ENCODE measurements at places on chromosomes 2 and 18. TPM values are rescaled to one million over a fixed set of nuclear protein-coding genes. Genes with fewer than 3 reads are reported as not detected.

GRCh38 chr2:217877866-217878265 lies 124.9 kb downstream of the TNS1 start:
- DNase-seq: no peak
- H3K36me3 ChIP-seq: no peaks in the 10 kb centered on the region
- no peaks in the 10 kb centered on the region for H3K27me3 ChIP-seq
- H3K4me1 ChIP-seq: no peaks in the 10 kb centered on the region
- no peak overlapping the region for H3K27ac ChIP-seq
- no peak overlapping the region for H3K4me3 ChIP-seq

- H3K27ac ChIP-seq: no peak overlapping the region
- H3K4me3 ChIP-seq: no peak overlapping the region
- H3K36me3 ChIP-seq: no peaks in the 10 kb centered on the region
- no peak for DNase-seq
These were observed 432.1 kb upstream of the DCC start for GRCh38 chr18:51907687-51908597.

DNA sequence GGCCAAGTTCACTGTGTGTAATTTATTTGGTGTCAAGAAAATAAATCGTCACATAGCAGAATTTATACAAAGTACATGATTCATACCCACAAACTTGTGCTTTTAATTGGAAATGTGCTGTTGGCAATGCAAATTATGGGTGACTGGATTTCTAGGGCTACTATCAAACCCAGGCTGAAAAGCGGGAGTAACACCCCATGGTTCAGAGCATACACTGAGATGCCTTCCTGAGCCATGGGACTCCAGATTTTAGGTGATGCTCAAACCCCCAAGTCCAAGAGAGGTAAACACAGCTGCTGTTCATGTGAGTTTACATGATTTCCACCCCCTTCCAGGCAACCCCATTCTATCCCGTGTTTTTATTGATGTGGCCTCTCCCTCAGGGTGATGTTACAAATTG lies 565.9 kb upstream of the ID2 start:
- H3K36me3 ChIP-seq: no peaks in the 10 kb centered on the region
- no peak overlapping the region for H3K4me3 ChIP-seq
- H3K27ac ChIP-seq: no peak overlapping the region
- DNase-seq: no peak
- H3K27me3 ChIP-seq: no peaks in the 10 kb centered on the region

DNA sequence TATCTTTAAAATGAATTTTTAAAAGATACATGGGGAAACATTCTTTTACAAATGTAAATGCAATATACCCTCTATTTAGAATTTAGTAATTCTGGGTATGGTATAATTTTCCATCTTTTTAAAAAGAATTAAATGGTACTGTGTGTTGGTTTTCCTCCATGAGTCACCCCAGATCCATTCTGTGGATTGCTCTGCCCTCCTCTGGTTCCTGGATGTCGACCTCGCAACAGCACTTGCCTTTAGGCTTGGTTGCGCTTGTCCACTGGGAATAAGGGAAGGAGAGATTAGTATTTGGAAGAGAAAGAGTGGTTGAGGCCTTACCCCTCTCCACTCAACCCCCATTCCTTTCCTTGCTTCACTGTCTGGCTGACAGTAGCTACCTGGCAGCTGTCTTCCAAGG lies 90.4 kb downstream of the FTCDNL1 start:
- no peak for DNase-seq
- H3K4me1 ChIP-seq: no peaks in the 10 kb centered on the region
- H3K27ac ChIP-seq: no peak overlapping the region
- H3K27me3 ChIP-seq: no peaks in the 10 kb centered on the region

DNA sequence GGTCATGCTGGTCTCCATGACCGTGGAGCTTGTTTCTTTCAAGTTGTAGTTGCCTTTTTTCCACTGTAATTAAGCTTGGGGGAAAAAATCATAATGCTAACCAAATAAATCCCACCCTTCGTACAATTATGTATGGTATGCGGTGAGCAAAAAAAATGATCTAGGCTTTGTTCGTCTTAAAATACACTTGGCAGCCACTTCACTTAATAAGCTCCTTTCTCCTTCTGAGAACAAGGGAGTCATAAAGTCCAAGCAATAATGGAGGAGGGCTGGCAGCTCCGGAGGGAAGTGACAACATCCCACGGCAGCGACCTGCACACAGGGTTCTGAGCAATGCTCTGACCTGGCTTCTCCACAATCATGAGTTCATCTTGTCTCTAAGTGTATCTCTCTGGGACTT lies 91.2 kb upstream of the KLHL29 start:
- H3K36me3 ChIP-seq: no peaks in the 10 kb centered on the region
- no peak for DNase-seq
- no peaks in the 10 kb centered on the region for H3K27me3 ChIP-seq
- H3K4me1 ChIP-seq: no peaks in the 10 kb centered on the region

- H3K27me3 ChIP-seq: no peaks in the 10 kb centered on the region
- no peak overlapping the region for H3K4me3 ChIP-seq
- H3K36me3 ChIP-seq: no peaks in the 10 kb centered on the region
- DNase-seq: no peak
- H3K4me1 ChIP-seq: no peaks in the 10 kb centered on the region
These were observed 736.3 kb upstream of the ACVR2A start for GRCh38 chr2:147108548-147108947.

DNA sequence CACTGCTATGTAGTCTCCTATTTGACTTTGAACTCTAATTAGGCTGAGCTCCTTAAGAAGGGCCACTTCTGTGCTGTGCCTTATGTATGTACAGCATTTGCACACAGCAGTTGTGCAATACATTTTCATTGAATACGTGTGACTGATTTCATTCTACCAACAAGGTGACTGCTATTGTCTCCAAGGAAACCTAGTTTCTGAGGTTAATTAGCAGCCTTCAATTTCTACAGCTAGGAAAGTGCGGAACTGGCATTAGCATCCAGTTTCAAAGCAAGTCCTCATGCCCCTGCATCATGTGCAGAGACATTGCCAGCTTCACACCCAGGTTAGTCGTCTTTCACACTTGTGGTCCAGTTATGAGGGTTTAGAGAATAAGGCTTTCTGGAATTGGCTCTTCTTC lies 58.6 kb downstream of the NCK2 start:
- no peak overlapping the region for H3K27ac ChIP-seq
- no peaks in the 10 kb centered on the region for H3K27me3 ChIP-seq
- DNase-seq: no peak
- H3K4me3 ChIP-seq: no peak overlapping the region
- peaks cover 8% of the 10 kb centered on the region for H3K36me3 ChIP-seq
- H3K4me1 ChIP-seq: peaks cover 2% of the 10 kb centered on the region

DNA sequence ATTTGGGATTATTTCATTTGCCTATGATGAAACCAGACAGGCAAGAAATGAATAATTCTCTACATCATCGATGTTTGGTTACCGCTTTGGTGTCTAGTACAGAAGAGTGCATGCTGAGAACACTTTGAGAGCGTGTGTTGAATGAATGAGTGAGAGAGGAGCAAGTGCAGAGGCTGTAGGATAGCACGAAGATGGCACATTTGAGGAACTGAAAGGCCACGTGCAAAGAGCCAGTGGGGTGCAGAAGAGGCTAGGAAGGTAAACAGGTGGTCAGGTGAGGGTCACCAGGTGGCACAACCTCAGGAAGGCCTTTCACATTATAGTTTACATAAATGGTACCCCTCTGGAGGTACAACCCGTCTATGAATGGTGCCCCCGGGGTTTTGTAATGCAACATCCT lies 80.1 kb upstream of the SPHKAP start:
- H3K4me3 ChIP-seq: no peak overlapping the region
- no peaks in the 10 kb centered on the region for H3K36me3 ChIP-seq
- no peak for DNase-seq
- H3K27me3 ChIP-seq: no peaks in the 10 kb centered on the region

DNA sequence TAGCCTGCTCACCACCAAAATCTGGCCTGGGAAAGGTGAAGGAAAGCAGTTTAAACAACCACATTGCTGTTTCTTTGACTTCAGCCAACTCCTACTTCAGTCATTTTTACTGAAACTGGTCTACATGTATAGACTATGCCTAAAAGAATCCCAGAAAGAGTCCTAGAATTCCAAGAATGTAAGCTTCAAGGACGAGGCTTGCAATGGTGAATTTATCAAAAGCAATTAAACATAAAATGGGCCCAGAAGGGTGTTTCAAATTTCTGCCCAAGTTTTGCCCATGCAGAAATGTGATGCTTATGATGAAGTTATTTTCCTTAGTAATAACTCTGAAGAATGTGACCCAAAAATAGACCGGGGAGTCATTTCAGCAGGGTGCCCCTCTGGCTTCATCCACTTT lies 16.6 kb downstream of the EN1 start:
- H3K27me3 ChIP-seq: peaks cover 45% of the 10 kb centered on the region
- no peak for DNase-seq
- no peaks in the 10 kb centered on the region for H3K4me1 ChIP-seq

GRCh38 chr2:37020212-37020886 lies 54.0 kb upstream of the STRN start:
- no peak overlapping the region for H3K27ac ChIP-seq
- H3K4me3 ChIP-seq: no peak overlapping the region
- peaks cover 3% of the 10 kb centered on the region for H3K4me1 ChIP-seq

GRCh38 chr2:235264121-235264493 lies 229.7 kb upstream of the AGAP1 start:
- H3K4me3 ChIP-seq: no peak overlapping the region
- no peak for DNase-seq
- H3K27ac ChIP-seq: no peak overlapping the region
- no peaks in the 10 kb centered on the region for H3K36me3 ChIP-seq
- H3K27me3 ChIP-seq: no peaks in the 10 kb centered on the region

- H3K27ac ChIP-seq: no peak overlapping the region
- no peaks in the 10 kb centered on the region for H3K36me3 ChIP-seq
- peak; percentile 56 for DNase-seq
- no peaks in the 10 kb centered on the region for H3K27me3 ChIP-seq
- H3K4me1 ChIP-seq: peaks cover 5% of the 10 kb centered on the region
These were observed 41.3 kb upstream of the CHMP1B start for GRCh38 chr18:11809895-11810294.

GRCh38 chr2:131584940-131585339 lies 57.3 kb downstream of the CCDC74A start:
- no peak overlapping the region for H3K27ac ChIP-seq
- no peak overlapping the region for H3K4me3 ChIP-seq
- H3K4me1 ChIP-seq: peaks cover 3% of the 10 kb centered on the region

GRCh38 chr2:207338220-207338607 lies 172.5 kb upstream of the KLF7 start:
- peaks cover 19% of the 10 kb centered on the region for H3K4me1 ChIP-seq
- no peak for DNase-seq
- H3K36me3 ChIP-seq: no peaks in the 10 kb centered on the region
- H3K27me3 ChIP-seq: no peaks in the 10 kb centered on the region
- no peak overlapping the region for H3K27ac ChIP-seq
- no peak overlapping the region for H3K4me3 ChIP-seq

- no peaks in the 10 kb centered on the region for H3K27me3 ChIP-seq
- H3K36me3 ChIP-seq: no peaks in the 10 kb centered on the region
- no peak for DNase-seq
These were observed 221.6 kb downstream of the PIK3C3 start for GRCh38 chr18:42176599-42176998.

- H3K36me3 ChIP-seq: no peaks in the 10 kb centered on the region
- H3K27me3 ChIP-seq: no peaks in the 10 kb centered on the region
- no peak overlapping the region for H3K27ac ChIP-seq
- no peak for DNase-seq
- no peaks in the 10 kb centered on the region for H3K4me1 ChIP-seq
These were observed 82.6 kb upstream of the LYPD1 start for GRCh38 chr2:132752421-132753206.

GRCh38 chr2:13822365-13822764 lies 810.2 kb upstream of the LRATD1 start:
- H3K36me3 ChIP-seq: no peaks in the 10 kb centered on the region
- H3K27ac ChIP-seq: no peak overlapping the region
- H3K4me3 ChIP-seq: no peak overlapping the region
- H3K27me3 ChIP-seq: peaks cover 46% of the 10 kb centered on the region

GRCh38 chr2:237152361-237152760 lies 66.7 kb downstream of the COPS8 start:
- H3K4me3 ChIP-seq: no peak overlapping the region
- DNase-seq: no peak
- peaks cover 5% of the 10 kb centered on the region for H3K36me3 ChIP-seq

GRCh38 chr2:14615760-14616159 lies 16.8 kb upstream of the LRATD1 start:
- H3K4me3 ChIP-seq: no peak overlapping the region
- DNase-seq: no peak

DNA sequence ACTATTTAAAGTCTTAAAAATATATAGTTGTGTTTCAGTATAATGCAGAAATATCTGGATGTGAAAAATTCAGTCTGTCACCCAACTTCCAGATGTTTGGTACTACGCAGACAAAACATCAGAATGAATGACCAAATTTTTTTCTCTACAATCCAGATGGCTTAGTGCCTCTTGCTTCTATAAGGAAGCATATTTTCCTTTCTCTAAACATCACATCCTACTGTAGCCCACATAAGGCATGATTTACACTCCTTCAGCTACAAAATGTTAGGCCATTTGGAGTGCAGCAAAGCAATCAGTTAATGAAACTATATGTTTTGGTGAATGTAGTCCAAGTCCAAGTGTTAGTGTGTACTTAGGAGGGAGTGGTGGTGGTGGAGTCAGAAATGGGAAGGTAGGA lies 162.9 kb upstream of the SIX2 start:
- DNase-seq: no peak
- peaks cover 14% of the 10 kb centered on the region for H3K27me3 ChIP-seq
- H3K4me3 ChIP-seq: no peak overlapping the region
- H3K36me3 ChIP-seq: peaks cover 5% of the 10 kb centered on the region
- H3K4me1 ChIP-seq: no peaks in the 10 kb centered on the region

DNA sequence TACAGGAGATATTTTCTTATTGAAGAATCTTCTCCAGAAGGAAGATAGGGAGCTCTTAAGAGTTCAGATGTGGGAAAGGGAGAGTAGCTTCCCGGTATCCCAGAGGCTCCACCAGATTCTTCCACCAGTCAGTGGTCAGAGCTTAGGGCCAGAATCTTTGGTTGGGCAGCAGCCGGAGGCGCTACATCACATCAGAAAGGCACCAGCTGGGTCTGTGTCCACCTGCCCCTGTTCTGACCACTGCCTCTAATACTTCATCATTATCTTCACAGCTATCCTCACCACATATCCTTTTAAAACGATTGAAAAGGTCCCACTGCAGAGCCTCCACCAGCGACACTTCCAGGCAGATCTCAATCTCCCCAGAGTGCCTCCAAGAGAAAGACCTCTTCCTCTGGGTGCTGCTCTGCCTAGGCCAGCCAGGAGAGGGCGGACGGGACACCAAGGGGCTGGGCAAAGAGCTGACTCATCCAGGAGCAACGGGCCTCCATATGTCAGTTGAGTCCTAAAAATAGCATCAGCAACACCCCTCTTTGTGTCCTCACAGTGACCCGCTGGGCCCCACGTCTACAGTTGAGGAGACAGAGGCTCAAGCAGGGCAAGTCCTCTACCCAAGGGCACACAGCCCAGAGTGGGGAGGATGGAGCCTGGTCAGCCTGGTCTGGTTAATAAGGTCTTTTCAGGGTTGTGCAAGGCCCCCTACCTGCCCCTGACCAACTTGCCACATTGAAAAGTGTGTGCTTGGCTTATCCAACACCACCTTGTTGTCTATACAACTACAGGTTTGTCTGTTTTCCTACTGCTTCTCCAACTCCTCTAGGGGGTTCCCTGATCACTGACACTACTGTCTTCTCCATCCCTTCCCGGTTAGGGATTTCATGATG lies 81.2 kb downstream of the ADD2 start:
- H3K4me3 ChIP-seq: no peak overlapping the region
- peaks cover 5% of the 10 kb centered on the region for H3K4me1 ChIP-seq
- no peaks in the 10 kb centered on the region for H3K27me3 ChIP-seq

PCARE gene
- total RNA-seq: not detected

GPR35 gene
- 1.4 TPM for total RNA-seq

CLIP4 gene
- 0.77 TPM for total RNA-seq

ABCB11 gene
- total RNA-seq: not detected

KIF5C gene
- 52.9 TPM for total RNA-seq

CPLX4 gene
- total RNA-seq: not detected

SCYGR4 gene
- not detected for total RNA-seq

MC5R gene
- total RNA-seq: not detected

LYG1 gene
- 0.31 TPM for total RNA-seq
